ENCODE measurements at places on chromosomes 16 and 17. TPM values are rescaled to one million over a fixed set of nuclear protein-coding genes. Genes with fewer than 3 reads are reported as not detected.

DNA sequence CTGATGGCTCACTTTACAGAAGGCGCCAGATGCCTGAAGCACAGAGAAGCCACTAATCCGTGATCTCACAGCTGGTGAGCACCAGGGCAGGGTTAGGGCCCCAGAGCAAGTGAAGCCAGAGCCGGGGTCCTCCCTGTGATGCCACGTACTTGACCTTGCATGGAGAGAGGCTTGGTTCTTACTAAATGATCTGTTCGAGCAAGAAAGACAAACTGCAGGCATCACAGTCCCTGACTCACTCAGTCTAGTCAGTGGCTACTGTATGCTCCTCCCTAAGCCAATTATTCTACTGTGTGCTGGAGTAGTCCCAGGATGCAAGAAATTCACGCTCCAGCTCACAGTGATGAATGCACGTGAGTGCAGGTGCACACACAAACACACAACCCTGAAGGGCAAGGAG is 55.4 kb downstream of the SDK2 start:
- no peak for DNase-seq

GRCh38 chr17:2949469-2950044 is 113.8 kb downstream of the OR1D5 start:
- DNase-seq, result peak; percentile 29

Gene ANKS3
- 14.8 TPM for total RNA-seq

DNA sequence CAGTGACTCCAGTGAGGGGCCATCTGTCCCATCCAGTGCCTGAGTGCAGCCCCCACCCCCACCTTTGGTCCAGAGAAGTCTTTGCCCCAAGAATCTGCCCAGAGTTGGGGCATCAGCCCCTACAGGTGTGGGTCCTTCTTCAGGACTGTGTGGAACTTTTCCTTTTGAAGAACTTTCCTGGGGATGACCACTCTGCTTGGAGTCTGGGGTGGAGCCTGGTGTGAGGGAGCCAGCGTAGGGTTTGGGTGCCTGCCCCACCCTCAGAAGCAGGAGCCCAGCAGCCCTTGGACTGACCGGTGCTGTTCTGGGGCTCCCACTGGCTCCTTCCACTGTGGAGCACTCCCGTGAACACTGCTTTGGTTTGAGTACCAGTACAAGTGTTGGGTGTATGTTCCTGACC is 19.3 kb downstream of the MPRIP start:
- no peak for DNase-seq

Gene PIMREG
- total RNA-seq, result 62.4 TPM

DNA sequence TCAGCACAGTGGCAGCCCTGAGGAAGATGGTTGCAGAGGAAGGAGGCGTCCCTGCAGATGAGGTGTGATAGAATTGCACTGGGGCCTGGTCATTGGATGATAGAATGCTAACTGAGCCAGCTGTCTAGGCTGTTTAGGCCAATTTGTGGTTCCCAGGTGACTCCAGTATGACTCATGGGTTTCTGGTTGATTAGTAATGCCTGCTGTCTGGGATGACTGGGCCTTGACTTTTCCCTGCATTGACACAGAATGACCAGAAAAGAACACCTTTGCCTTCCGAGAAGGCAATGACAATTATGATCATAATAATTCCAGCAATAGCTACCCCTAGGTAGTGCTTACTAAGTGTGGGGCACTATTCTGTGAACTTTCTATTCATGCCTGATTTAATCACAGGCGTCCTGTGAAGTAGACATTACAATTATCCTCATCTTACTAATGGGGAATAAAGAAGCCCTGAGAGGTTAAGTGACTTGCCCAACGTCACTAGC is 31.5 kb downstream of the USP43 start:
- DNase-seq, result no peak

GRCh38 chr16:88380619-88381018 is 2.1 kb upstream of the ZNF469 start:
- DNase-seq, result no peak

Gene PERCC1
- not detected for total RNA-seq

Measured in dermis blood vessel endothelial cell (primary cell).